ENCODE measurements at places on chromosomes 1 and 21.

- no peak for DNase-seq
Observed at GRCh38 chr1:229260297-229260696, 10.6 kb upstream of the RAB4A start.

- no peak for DNase-seq
Observed at GRCh38 chr1:199449221-199449620, 578.3 kb upstream of the NR5A2 start.

DNA sequence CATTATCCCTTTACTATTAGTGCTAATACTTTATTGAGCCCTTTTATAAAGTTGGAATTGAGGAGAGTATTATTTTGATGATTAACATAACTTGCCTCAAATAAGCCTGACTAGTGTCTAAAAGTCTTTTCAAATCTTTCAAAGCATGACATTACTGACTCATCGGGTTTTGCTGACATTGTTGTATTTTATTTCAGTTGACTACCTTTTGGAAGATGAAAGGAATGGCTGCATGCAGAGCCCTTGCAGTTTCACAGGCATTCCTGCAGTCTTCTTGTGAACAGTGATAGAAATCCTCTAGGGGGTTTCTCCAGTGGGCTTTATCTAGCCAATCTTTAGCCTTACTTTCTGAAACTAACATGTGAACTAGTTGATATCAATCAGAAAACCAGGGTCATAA lies 43.0 kb upstream of the TMEM61 start:
- DNase-seq: no peak

GRCh38 chr1:185215911-185216310 lies 58.9 kb downstream of the SWT1 start:
- DNase-seq: no peak

DNA sequence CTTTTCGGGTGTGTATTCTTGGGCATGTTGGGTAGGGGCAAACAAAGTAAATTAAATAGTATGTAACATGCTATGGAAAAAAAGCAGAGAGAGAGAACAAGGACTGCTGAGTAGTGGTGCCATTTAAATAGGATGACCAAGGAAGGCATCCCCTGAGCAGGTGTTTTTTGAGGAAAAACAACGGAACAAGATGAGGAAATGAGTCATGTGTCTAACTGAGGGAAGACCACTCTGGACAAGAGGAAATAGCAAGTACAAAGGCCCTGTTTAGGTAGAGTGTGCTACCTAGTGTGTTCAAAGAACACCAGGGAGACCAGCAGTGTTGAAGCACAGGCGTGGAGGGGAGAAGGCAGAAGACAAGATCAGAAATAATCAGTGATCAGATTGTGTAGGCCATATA lies 20.1 kb upstream of the GUCA2A start:
- no peak for DNase-seq
